ENCODE measurements at places on chromosomes 5 and 9.

DNA sequence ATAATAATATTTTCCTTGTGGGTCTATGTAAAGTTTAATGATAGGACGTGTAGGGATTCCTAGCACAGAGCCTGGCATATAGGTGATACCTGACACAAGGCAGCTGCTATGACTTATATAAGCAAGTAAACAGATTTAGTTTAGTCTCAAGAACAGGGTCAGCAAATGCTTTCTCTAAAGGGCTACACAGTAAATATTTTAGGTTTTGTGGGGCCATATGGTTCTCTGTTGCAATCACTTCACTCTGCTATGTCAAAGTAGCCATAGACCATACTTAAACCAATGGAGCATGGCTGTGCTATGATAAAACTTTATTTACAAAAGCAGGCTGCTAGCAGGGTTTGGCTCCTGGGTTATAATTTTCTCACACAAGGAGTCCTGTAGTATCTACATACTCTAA is 204.8 kb upstream of the KLF4 start:
- no peak for DNase-seq

DNA sequence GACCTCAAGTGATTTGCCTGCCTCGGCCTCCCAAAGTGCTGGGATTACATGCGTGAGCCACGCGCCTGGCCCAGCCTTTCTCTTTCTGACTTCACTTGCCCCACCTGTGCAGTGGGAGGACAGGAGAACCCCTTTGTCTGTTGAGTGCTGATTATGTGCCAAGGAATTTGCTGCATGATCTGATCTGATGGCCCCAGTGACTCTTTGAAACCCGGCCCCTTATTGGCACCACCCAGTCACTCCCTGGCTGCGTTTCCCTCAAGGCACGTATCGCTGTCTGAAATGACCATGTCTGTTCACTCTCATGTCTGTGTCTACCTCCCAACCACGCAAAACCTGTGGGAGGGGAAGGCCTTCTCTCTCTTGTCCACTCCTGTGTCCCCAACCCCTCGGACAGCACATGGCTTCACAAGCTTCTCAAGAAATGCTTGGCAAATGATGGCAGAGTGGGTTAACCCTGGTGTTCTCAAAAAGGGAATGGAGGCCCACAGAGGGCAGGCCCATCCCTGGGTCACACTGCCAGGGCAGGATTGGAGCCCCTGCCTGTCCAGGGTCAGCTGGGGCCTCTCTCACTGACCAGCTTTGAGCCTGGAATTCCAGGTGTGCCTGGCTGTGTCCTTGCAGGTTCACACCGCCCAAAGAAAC is 21.9 kb downstream of the NEK6 start:
- DNase-seq: no peak

- DNase-seq: peak; percentile 22
Measured at GRCh38 chr5:53871050-53871449, 310.6 kb downstream of the NDUFS4 start.

GRCh38 chr9:119588874-119589744 is 219.9 kb upstream of the BRINP1 start:
- DNase-seq: no peak

- DNase-seq: no peak
Measured at GRCh38 chr5:149012350-149012749, 50.5 kb downstream of the SH3TC2 start.

- no peak for DNase-seq
Measured at GRCh38 chr9:87603854-87604490, 106.3 kb downstream of the DAPK1 start.

GRCh38 chr5:100889896-100890295 is 13.2 kb downstream of the ST8SIA4 start:
- DNase-seq: no peak

DNA sequence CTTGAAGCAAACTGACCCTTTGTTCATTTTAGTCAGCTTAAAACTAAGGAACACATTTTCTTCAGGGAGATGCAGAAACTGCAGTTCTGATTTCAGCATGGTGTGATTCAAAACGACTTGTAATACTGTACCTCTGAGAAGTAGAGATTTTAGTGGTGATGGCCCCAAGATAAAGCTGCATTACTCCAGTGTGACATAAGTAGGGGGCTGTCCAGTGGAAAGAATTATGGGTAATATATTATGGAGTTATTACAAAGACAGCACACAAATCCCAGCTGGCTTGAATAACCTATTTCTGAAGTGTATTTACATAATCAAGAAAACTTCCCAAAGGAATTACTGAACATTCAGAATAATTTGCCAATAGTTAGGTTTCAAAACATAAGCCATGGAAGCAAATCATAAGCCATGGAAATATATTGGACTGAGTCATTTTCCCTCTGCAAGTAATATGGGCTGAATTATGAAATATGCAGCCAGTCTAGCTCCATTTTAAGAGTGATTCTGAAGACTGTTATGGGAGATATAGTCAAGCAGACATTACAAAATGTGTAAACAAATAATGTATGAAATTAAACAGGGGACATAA is 133.7 kb upstream of the FBXL17 start:
- no peak for DNase-seq

DNA sequence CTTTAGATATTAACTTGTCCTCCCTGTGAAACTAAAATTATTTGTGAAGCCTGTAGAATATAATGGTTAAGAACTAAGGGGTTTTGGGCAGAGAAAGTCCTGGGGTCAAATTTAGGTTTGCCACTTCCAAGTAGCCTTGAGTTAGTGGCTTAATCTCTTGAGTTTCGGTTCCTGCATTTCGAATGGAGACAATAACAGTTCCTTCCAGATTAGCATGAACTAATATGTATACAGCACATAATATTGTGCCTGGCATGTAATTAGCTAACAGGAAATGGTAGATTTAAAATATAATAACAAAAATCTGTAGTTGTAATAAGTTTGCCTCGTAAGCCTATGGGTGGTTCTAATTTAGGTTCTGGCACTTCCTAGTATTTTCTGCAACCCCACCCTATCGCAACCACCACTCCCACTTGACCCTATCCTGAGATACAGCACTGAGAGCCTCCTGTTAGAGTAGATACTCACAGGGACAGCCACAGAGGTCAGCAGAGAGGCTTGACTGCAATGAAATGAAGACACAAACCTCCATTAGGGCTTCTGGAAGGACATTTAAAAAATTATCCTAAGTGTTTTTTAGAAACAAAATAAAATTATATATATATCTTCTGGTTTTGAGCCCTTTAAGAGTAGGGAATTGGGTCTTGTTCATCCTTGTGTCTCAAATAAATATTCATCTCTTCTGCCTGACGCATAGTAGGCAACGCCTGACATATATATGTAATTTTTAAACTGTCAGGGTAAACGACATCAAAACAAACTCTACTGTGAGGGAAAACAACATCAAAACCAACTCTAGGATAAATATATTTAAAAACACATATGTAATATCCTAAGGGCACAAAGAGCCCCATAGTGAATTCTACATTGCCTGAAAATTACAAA is 8.5 kb downstream of the SPINK9 start:
- no peak for DNase-seq

- DNase-seq: peak; percentile 90
Measured at GRCh38 chr9:34072868-34073590, 24.3 kb upstream of the UBAP2 start.

GRCh38 chr9:27634879-27635278 is 61.6 kb upstream of the C9orf72 start:
- DNase-seq: no peak

DNA sequence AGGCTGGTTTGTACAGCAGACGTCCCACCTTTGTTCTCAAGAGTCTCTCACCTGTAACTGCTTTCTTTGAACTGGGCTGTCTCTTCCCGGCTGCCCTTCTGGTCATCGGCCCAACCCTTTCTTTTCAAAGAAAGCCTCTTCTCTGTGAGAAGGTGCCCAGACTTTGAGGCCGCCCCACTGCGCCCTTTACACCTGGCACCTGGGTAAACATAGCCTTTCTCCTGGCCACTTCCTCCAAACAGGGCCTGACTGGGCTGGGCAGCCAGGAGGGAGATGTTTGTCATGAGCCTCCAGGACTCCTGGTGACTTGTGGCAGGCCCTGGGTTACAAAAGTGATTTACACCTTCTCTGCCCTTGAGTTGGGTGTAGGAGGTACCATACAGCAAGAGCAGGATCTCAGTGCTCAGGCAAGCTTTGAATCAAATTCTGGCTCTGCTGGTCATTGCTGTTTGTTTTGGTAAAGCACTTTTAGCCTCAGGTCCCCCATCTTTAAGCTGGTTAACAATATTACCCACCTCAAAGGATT is 127.2 kb upstream of the CXCL14 start:
- no peak for DNase-seq

DNA sequence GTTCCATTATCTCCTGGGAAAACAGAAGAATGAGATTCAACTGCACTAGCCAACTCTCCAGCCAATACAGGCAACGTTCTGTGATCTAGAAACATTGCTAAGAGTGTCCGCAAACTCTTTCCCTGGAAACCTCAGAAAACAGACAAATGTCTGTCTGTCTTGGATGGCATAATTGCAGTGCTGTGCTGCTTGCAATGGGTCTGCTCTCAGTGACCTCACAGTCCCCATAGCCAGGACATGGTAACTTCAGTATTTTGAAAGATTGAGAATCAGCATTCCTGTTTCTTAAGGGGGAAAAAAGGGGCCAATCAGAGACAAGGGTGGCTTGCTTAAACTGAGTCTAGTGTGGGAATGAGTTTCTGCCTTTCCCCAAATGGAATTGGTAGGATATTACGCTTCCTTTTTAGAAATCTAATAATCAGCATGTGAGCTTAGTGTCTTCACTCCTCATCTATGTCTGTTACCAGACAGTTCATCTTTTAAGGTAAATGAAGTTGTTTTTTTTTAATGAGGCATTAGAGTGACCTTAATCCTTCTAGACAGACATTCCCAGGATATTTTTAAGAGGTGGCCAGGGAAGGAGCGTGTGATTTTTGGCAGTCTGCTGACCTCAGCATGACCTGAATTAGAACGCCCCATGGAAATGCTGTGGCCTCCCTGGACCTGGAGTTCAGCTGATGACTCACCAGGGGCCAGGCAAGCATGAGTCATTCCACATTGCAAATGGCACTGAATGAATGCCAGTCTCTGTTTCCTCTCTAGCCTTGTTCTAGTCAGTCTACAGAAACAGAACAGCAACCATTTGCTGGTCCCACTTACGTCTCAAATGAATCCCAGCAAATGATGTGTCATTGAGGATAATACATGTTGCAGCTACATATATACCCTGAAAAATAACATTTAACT is 210.2 kb upstream of the ACTBL2 start:
- DNase-seq: peak; percentile 95

GRCh38 chr5:154205441-154206117 is 15.0 kb downstream of the GALNT10 start:
- no peak for DNase-seq

DNA sequence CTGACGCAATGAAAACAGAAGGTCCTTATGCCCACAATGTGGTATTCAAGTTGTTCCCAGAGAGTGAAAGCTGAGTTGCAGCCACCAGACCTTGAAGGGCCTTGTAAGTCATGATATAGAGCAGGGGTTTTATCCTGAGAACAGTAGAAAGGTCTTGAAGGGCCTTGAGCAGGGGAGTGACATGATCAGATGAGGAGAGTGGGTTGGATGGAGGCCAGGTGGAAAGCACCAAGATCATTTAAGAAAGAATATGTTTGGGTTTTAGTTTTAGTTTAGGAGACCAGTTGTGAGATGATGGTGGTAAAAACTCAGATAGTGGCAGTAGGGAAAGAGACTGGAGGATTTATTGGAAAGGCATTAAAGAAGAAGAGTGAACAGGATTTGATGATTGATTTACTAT is 5.9 kb downstream of the ITGA2 start:
- no peak for DNase-seq

GRCh38 chr9:130199605-130200004 is 27.4 kb downstream of the NCS1 start:
- DNase-seq: peak; percentile 72

GRCh38 chr5:156411185-156411613 is 84.2 kb downstream of the SGCD start:
- DNase-seq: peak; percentile 32

GRCh38 chr5:57889558-57889957 is 406.9 kb upstream of the ACTBL2 start:
- DNase-seq: peak; percentile 51

- no peak for DNase-seq
Measured at GRCh38 chr5:75666801-75667200, 50.4 kb downstream of the POC5 start.

GRCh38 chr9:35923927-35924763 is 14.9 kb downstream of the SPAAR start:
- peak; percentile 90 for DNase-seq

DNA sequence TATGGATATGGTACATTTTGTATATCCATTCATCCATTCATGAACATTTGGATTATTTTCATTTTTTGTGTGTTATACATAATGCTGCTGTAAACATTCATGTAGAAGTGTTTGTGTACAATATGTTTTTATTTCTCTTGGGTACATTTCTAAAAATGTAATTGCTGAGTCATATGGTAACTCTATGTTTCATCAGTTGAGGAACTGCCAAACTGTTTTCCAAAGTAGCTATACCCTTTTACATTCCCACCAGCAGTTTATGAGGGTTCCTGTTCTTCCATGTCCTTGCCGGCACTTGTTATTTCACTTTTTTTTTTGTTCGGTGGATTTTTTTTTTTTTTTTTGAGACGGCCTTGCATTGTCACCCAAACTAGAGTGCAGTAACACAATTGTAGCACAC is 54.0 kb upstream of the MCCC2 start:
- peak; percentile 16 for DNase-seq

- DNase-seq: no peak
Measured at GRCh38 chr9:98391867-98392266, 136.4 kb upstream of the TBC1D2 start.

DNA sequence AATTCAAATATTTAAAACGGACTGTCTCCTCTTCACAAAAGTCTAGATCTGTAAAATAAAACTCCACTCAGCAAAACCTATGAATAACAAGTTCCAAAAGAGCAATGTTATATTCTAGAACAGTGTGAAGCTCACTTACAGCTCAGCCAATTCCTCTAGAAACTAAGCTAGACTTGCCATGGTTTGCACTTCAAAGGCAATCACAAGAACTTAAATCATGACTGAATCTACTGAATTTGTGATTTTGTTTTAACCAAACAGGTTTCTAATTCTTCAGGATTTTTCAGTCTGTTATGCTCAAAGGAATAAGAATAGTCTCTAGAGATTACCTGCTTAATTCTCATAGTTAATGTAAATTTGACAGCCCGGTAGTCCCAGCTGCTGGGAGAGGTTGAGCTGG is 1.4 kb upstream of the PKD2L2 start:
- no peak for DNase-seq

DNA sequence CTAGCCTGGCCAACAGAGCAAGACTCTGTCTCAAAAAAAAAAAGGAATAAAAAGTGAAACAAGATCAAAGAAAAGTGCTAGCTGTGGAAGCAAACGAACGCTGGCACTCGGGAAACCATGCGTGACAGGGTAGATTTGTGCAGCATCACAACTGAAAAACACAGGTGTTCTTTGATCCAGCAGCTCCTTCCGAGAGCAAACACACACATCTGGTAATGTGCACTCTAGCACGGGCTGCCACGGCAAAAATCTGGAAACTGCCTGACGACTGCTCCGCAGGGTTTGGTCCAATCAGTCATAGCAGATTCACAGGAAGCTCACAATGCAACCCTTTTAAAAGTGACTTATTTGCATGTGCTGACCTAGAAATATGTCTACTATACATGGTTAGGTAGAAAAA is 80.0 kb downstream of the SYK start:
- DNase-seq: no peak
